ENCODE measurements at places on chromosomes 2 and 18.

GRCh38 chr18:58196881-58197872 lies 153.2 kb downstream of the NEDD4L start:
- DNase-seq, result no peak

- DNase-seq, result no peak
These were observed 21.6 kb downstream of the HPCAL1 start for GRCh38 chr2:10324095-10324832.

DNA sequence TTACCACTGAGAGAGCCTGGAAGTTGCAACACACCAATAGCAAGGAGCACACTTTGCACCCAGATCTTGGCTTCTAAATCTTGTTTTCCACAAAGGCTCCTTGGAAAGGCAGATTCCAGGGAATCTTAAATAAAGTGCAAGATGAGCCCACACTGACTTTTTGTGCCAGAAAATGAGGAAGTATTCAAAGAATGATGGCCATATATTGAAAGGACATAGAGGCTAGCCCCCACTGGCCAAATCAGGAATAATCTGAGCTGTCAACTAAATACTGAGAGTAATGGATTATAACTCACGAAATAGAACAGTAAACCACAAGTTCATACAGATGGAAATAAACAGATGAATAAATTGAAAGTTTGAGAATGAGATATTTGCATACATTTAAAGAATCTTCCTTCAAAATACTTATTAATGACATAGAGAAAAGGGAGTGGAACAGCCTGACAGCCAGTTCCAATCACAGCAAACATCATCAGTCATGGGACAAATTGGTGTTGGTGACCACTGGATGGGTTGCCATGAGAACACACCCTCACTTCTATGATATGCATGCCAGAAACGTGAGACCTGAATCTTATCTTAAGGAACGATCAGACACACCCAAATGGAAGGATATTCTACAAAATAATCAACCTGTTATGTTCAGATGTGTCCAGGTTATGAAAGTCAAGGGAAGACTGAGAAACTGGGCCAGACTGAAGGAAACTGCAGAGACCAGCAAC lies 12.2 kb upstream of the ACKR3 start:
- DNase-seq, result no peak

DNA sequence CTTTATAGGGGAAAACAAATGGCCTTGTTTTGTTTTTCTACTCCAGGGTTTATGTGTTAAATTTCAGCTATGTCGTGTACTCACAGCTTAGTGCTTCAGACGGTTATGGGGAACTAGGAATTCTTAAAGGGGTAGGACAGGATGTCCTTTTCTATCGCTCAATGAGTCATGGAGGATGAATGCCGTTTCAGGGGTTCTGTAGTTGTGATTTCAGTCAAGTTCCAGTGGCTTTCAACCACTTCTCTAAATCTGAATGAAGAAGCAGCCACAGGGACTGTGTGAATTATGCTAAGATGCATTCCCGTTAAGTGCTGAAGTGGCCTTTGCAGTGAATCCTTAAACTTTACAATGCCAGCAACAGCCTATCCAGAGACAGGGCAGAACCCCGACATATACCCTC lies 1231.7 kb upstream of the ZEB2 start:
- DNase-seq, result no peak

GRCh38 chr18:8901019-8901418 lies 195.7 kb downstream of the MTCL1 start:
- DNase-seq, result no peak

DNA sequence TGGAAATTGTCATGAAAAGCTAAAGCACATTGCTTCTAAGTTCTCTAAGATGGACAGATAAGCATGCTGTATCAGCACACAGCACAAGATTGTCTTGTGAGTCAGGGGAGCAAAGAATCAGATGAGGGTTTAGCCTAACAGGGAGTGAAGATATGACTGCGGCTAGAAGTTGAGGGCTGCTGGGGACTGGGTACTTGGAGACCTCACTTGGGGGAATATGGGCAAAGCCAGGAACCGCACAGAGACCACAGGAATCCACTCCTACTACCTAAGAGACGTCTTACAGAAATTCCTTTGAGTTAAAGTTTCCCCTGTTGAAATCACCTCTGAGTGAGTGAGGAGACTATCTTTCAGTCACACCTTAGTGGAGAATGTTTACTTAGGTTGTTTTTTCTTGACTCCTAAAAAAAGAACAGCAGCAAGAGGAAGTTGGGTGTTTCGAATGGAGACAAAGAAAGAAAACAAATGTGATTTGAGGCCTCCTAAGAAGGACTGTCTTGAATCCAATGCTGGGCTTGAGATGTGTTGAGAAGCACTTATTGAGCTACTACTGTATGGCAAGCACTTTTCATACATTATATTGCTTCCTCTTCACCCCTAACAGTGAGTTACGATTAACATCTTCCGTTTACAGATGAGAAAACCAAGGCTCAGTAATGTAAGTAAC lies 100.7 kb downstream of the ANKRD44 start:
- DNase-seq, result no peak

- no peak for DNase-seq
These were observed 84.6 kb downstream of the FAM210A start for GRCh38 chr18:13641551-13642439.

GRCh38 chr2:101185656-101186055 lies 34.5 kb upstream of the TBC1D8 start:
- no peak for DNase-seq

GRCh38 chr2:171334946-171335345 lies 98.8 kb downstream of the METTL8 start:
- DNase-seq, result no peak

DNA sequence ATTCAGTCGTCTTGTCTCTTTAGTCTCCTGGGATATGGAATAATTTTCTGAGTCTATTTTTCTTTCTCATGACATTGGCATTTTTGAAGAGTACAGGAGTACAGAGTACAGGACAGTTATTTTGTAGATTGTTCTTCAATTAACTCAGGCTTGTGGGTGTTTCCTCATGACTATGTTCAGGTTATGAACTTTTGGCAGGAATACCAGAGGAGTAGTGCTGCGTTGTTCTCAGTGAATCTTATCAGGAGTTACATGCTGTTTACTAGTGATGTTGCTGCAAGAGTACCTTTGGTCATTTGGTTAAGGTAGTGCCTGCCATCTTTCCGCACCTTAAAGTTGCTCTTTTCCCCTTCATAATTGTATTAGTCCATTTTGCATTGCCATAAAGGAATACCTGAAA lies 41.3 kb upstream of the AGFG1 start:
- DNase-seq, result no peak

DNA sequence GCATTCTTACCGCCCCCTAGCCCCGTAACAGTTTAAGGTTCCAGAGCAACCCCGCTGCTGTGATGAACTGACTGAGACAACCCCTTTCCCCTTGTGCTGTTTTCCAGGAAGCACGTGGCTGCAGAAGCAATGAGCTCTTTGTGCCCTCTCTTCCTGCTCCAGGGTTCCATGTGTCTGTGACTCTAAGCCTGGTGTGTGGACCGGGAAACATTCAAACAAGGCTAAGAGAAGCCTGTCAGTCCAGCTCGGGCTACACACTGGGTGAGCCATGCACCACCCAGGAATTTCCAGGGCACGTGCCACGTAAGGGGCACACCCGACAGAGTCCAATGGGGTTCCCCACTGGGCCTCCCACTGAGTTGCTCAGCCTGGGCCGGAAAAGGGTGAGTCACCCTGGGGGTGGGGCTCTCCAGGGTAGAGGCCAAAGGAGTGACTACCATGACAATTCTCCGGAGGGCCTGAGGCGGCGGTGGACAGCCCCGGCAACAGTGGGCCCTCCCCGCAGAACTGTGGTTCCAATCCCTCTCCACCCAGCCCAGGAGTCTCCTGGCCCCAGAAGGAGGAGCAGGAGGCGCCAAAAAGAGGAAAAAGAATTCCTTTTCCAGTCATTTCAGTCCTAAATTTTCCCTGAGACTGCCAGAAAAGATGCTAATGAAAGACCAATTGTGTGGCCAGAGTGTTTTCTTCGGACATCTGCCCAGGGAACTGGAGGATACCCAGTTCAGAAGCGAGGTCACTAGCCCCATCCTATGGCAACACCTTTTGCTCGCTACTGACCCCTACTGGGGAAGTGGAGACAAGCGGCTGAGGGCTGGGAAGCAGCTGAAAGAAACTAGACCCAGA lies 157.8 kb upstream of the SLC1A4 start:
- peak; percentile 86 for DNase-seq

DNA sequence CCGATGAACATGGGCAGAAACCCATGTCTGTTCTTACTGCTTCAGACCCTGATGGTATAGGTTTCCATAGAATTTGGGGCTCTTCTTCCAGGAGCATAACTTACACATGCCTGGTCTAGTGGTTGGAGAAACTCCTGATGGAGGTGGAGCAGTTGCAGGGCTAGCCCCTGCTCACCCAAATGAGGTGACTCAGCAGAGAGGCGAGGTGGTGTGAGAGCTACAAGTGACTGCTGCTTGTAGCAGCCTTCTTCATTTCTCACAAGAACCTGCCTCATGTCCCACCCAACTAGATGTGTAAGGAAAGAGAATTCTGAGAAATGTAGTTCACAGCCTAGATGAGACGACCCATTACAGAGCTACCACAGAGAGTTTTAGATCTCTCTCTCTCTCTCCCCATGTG lies 105.3 kb downstream of the ZNF407 start:
- DNase-seq, result no peak

GRCh38 chr2:72994282-72994990 lies 77.1 kb downstream of the SFXN5 start:
- DNase-seq, result no peak

DNA sequence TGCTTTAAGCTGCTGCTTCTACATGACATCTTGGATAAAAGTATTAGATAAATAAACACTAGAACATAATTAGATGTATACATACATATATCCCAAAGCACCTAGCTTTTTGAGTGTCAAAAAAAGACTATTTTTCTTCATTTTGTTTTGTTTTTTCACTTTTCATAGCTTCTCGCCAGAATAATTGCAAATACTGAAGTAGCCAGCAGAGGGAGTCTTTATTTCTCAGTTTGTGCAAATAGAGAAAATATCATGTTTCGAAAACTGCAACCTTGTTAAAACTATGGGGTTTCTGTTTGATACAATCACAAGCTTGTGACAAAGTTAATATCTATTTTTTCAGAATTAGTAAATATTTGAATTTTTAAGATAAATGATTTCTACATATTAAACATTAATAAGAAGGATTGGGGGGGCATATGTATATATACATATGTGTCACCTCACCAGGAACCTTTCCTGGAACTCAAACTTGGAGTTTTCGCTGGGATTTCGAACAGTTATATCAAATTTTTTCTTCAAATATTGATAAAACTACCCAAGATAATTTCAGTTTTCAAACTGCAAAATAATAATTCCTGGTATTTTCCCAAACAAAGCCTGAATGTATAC lies 61.0 kb downstream of the GRB14 start:
- DNase-seq, result no peak

- no peak for DNase-seq
These were observed 86.9 kb upstream of the ZC3H15 start for GRCh38 chr2:186399082-186399644.

- DNase-seq, result no peak
These were observed 35.8 kb downstream of the FMNL2 start for GRCh38 chr2:152370783-152371182.

DNA sequence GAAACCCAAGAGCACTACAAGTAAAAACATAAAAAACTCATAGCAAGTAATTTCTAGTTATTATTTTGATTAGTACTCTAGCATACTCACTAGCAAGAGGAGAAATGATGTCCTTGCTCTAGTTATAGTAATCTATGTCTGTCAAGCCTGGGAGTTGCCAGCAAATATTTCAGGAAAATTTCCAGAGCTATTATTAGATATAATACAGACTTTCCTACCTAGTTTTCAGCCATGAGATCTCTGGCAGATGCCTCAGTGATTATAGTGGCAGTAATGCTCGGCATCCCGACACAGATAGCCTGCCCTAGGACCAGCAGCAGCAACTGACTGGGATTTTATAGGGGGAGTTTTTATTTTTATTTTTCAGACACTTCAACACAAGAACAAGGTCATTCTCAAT lies 224.4 kb downstream of the ZNF385B start:
- no peak for DNase-seq

- no peak for DNase-seq
These were observed 29.4 kb downstream of the FAM210A start for GRCh38 chr18:13696961-13697360.

GRCh38 chr18:20963027-20963426 lies 148.6 kb downstream of the ROCK1 start:
- DNase-seq, result no peak

GRCh38 chr2:11286323-11286722 lies 58.1 kb downstream of the ROCK2 start:
- no peak for DNase-seq

DNA sequence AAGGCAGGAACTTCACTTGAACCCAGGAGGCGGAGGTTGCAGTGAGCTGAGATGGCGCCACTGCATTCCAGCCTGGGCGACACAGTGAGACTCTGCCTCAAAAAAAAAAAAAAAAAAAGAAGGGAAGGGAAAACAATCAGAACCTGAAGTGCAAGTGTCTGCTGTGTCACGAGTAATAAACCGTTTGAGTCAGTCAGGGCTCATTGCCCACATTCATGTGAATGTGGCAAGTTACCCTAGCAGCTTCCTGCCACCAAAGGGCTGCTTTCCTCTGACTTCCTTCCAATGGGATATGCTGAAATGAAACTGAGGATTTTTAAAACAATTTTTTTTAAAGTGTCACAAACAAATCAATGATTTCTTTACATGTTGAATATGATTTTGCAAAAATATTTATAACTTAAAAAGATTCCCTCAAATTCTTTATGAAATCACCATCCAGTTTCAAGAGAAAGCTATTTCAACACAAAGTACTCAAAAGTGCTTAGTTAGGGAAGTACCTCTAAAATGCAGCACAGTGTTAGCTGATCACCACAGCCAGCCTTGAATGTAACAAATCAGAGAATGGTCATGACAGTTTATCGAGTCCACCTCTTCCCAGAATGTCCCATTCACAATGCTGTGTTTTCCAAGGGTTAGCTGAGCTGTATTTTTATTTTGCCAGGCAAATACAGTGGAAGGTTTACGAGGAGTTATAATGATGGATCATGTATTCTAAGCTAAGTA lies 36.4 kb downstream of the WDSUB1 start:
- no peak for DNase-seq

GRCh38 chr2:72780477-72780876 lies 45.4 kb downstream of the EXOC6B start:
- DNase-seq, result no peak

GRCh38 chr2:219448099-219448775 lies 13.6 kb downstream of the SPEG start:
- no peak for DNase-seq

DNA sequence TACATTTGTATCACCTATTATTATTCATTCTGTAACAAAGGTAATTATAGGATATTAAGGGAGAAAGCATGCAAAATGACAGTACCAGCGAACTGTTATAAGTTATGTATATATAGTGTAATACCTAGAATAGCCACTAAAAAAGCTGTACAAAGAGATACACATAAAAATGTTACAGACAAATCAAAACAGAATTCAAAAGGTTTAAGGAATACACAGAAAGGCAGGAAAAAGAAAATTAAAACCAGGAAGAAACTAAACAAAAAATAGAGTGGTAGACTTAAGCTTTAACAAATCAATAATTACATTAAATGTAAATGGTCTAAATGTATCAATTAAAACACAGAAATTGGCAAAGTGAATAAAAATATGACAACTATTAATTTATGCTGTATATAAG lies 176.4 kb upstream of the REV1 start:
- no peak for DNase-seq
